ENCODE measurements at places on chromosomes 1 and 21.

DNA sequence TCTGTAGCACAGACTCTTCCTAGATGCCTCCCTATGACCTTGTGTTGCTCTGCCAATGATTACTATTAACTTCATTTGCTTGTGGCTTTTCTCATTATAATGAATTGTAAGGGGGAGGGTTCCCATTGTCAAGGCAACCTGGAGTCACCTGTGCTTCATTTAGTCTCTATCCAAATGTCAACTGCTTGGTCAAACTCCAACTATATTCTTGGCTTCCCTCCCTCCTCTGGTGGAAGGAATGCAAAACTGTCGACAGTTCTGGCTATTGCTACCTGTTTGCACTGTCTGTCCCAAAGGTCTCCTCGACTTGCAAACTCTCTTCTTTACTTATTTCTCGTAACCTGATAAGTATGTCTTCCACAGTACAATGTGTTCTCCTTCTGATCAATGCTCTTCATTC lies 100.3 kb downstream of the CACNA1E start:
- no peak for DNase-seq

- no peak for DNase-seq
Measured at GRCh38 chr1:182406012-182406411, 5.5 kb upstream of the TEDDM1 start.

DNA sequence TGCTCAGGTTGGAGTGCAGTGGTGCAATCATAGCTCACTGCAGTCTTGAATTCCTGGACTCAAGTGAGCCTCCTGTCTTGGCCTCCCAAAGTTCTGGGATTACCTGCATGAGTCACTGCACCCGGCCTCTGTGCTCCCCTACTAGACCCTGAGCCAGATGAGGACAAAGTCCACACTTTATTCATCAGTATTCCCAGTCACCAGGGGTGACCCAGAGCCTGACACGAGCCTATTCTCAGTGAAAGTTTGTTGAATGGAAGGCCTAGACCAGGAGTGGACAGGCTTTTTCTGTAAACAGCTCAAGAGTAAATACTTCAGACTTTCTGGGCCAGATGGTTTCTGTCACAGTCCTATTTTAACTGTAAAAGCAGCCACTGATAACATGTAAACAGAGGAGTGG lies 68.2 kb downstream of the MAB21L3 start:
- DNase-seq, result no peak

- DNase-seq, result peak; percentile 30
Measured at GRCh38 chr1:80217377-80217986, 1211.0 kb upstream of the ADGRL4 start.

GRCh38 chr1:28509705-28510272 lies 3.9 kb downstream of the RCC1 start:
- DNase-seq, result no peak

- DNase-seq, result no peak
Measured at GRCh38 chr1:239840790-239841189, 250.9 kb upstream of the FMN2 start.

GRCh38 chr21:44473915-44474555 lies 18.7 kb downstream of the LRRC3 start:
- DNase-seq, result no peak
